Neural progenitor cell (in vitro differentiated cells): ENCODE measurements at places on chromosomes 3 and 15. TPM values are rescaled to one million over a fixed set of nuclear protein-coding genes. Genes with fewer than 3 reads are reported as not detected.

DNA sequence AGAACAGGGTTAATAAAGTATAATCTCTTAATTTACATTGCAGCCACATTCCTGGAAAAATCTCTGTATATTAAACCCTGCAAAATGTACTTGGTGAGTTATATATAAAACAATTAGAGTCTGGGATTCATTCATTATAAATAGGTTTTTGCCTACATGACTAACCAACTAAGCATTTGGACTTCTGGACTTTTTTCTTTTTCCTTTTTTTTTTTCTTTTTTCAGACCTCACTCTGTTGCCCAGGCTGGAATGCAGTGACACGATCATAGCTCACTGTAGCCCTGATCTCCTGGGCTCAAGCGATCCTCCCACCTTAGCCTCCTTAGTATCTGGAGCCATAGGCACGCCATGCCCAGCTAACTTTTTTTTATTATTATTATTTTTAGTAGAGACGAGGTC, 4.5 kb downstream of the DNAJC13 start:
- no peak for DNase-seq

The BLM gene
- total RNA-seq = 35.2 and 58.0 TPM in 2 replicates

GRCh38 chr3:71438904-71439303, 144.6 kb downstream of the FOXP1 start:
- no peak for DNase-seq

The GOLGA8H gene
- total RNA-seq = 0.06 and 0.24 TPM in 2 replicates

The MKRN2OS gene
- total RNA-seq = not detected in 2 replicates

DNA sequence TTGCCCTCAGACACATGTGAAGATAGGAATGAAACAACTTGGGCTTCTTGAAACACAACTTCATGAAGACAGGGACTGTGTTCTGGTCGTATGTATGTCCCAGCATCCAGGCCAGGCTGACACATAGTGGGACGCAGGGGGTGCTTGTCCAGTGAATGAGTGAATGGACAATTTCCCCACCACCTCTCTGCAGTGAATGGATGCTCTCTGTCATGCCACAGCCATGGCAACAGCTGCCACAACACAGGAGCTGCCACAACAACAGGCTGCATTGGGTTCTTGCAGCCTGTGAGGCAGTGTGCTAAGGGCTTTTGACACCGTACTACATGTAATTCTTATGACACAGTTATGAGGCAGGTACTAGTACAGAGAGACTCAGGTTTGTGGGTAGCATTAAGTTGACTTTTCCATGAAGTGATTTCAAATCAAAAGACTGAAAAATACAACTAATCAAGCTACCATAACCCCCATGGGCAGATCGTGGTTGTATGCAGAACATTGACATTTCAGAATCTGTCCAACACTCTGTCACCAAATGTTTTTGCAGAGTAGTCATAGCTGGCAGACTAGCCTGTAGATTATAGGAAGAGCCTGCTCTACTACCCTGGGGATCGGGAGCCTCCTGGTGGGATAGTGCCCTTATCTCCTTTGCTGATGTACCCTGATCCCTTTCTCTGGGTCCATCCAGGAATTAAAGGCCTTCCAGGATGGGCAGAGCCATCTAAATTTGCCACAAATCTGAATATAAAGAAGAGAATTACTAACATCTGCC, 40.8 kb downstream of the CLSTN2 start:
- no peak for DNase-seq

GRCh38 chr15:40293905-40294895, 11.3 kb upstream of the ANKRD63 start:
- peak; percentile 72 for DNase-seq

GRCh38 chr3:126109880-126110235, 25.9 kb upstream of the SLC41A3 start:
- no peak for DNase-seq

- DNase-seq = no peak
Measured at GRCh38 chr3:138271189-138271794, 58.4 kb downstream of the NME9 start.

DNA sequence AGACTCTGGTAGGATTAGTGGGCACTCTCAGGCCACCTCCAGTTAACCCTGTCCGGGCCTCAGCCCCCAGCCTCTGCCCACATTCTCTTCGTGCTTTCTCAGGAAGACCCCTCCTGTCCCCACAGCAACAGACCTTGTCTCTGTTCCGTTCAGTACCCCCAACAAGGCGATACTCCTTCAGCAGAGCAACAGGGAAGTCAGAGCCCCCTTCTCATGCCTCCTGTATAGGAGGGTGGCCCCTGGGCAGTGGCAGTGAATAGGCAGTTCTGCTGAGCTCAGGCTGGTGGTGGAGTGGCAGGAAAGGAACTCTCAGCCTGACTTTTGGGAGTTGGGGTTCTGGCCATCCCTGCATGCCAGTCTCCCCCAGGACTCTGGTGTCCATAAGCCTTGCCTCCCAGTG, 513 bp downstream of the SEMA3B start:
- DNase-seq = no peak

The CHDH gene
- 1.5 and 5.9 TPM in 2 replicates for total RNA-seq

- DNase-seq = no peak
Measured at GRCh38 chr15:76078285-76078877, 18.6 kb downstream of the TMEM266 start.

- DNase-seq = no peak
Measured at GRCh38 chr3:157807280-157807679, 298.9 kb downstream of the SHOX2 start.

- no peak for DNase-seq
Measured at GRCh38 chr3:58214484-58215316, 3.9 kb upstream of the DNASE1L3 start.

The ADGRG7 gene
- total RNA-seq = not detected in 2 replicates

DNA sequence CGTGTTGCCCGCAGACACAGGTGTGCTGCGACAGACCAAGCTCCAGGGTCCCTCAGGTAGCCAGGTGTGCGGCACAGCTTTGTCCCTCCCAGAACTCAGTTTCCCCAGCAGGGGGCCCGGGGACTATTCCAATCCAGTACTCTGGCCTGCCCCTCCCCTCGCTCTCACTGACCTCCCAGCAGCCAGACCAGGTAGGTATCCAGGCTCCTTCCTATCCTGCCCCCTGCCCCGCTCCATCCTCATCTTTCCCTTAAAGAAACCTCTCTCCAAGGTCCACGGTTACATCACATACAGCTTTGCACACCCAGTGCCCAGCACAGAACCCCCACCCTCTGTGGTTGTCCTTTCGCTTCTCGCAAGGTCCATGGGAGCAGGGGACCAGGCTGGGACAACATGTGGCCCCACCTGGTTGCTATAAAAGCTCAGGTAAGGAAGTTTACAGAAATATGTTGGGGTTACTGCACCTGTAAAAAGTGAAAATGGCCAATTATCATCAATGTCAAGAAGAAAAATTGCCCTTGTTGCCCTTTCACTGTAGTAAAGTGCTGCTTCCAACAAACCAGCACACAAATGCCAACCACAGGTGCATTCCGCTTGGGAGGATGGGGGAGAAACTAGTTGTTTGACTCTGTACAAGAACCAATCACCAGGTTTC, 7.3 kb upstream of the CYP11A1 start:
- no peak for DNase-seq

- no peak for DNase-seq
Measured at GRCh38 chr3:31960793-31961431, 20.1 kb downstream of the OSBPL10 start.

DNA sequence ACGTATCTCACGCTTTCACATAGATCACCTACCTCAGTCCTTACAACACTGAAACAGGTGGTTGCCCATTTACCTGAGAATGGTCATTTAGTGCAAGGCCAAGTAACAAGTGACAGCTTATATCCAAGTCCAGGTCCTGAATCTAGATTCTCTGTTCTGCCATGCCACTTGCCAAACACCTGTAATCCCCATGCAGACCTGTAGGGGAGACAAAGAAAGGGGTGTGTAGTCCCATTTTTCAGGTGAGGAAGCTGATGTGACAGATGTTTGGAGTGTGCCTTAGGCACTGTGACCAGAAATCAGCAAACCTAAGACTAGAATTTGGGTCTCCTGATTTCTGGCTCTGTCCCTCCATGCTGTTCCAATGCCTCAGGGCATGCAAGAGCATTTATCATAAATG, 12.7 kb downstream of the ZNF35 start:
- no peak for DNase-seq

The MB21D2 gene
- total RNA-seq = 11.3 and 15.1 TPM in 2 replicates

DNA sequence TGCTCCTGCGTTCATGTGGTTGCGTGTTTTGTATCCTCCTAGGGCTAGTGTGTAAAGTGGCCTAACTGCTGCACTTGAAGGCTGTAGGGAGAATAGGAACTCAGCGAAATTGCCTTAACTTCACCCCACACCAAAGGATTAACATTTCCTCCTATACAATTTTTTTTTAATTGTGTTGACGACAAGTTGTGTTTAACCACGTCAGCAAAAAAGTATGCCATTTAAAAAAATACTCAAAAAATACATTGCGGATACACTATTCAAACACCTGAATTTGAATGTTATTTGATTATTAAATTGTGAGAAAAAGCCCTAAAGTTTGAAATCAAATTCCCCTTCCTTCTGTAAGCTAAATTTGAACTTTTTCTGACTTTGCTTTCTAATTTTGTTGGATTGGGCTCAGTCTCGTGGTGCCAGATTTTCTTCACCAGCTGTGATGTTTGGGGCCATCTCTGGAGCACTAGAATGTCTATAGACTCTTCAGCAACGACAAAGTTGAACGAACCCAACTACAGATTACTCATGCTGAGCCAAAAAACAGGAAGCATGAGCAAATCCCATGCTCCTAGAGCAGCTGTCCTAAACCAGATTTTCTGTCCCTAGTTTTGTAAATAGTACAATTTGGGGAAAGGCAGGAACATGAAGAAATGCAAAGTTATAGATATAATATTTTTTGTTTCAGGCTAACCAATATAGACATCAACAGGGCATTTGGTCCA, 8.1 kb upstream of the SLC9A9 start:
- DNase-seq = no peak

GRCh38 chr15:25556136-25556535, 117.3 kb upstream of the UBE3A start:
- no peak for DNase-seq

GRCh38 chr3:138180375-138181029, 5.8 kb upstream of the DBR1 start:
- peak; percentile 23 for DNase-seq

DNA sequence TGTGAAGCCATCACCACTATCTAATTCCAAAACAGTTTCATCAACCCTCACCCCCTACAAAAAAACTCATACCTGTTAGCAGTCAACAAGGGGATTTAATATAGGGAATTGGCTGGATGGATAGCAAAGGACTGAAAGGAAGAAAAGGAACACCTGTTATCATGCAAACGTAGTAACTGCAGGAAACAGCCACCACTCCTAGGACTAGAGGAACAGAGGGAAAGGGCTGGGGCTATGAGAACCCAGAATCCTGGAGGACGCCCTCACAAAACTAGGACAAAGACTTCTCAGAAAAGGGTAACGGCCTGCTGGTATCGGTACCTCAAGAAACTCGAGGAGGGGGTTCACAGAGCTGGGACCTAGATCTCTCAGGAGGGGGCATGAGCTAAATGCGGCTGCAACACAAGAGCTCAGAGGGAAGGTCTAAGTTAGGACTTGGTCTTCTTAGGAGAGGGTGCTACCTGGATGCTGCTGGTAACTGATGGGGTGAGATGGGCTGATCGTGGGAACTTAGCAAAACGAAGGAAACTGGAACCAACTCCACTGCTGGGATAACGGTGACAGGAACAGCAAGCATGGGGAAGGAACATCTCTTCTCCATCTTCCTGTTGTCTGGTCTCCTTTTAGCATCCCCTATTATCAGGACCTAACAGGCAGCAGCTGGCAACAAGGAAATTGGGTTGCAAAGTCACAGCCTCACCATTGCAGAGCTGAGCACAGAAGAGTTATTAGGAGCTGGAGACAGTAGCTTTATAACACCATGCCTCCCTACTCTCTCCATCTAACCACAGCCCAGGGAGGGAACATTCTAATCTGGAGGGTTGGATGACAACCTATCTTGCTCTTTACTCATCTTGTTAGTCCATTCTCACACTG, 147.7 kb downstream of the UACA start:
- DNase-seq = no peak

DNA sequence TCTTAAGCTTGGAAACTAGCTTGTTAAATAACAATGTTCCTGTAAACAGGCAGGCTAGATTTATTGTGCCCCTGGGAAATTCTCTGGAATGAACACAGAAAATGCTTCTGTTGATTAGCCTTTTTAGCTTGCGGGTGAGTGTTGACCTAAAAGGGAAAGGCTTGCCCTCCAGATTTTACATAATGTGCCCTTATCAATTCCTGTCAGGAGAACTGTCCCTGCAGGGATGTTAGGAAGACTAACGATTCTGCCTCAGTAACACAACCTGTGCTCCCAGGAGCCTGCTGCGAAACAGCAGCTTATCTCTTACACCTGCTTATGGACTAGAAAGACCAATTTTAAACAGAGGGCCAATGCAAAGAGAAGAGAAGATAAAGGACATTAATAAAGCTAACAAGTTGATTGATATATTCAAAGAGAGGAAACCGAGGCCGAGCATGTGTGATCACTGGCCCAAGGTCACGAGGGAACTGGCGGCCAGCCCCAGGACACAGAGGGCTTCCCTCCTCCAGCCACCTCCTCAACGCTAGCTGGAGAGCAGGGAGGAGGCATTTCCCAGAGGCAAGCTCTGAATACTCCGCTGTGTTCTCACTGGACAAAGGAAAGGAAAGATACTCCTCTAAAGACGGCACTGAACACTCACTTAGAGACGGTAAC, 48.4 kb upstream of the TJP1 start:
- DNase-seq = peak; percentile 37

- DNase-seq = no peak
Measured at GRCh38 chr3:175518459-175518858, 659.3 kb downstream of the NAALADL2 start.

The MED12L gene
- total RNA-seq = 14.2 and 16.5 TPM in 2 replicates

GRCh38 chr3:188695241-188695640, 476.5 kb upstream of the TPRG1 start:
- DNase-seq = no peak

DNA sequence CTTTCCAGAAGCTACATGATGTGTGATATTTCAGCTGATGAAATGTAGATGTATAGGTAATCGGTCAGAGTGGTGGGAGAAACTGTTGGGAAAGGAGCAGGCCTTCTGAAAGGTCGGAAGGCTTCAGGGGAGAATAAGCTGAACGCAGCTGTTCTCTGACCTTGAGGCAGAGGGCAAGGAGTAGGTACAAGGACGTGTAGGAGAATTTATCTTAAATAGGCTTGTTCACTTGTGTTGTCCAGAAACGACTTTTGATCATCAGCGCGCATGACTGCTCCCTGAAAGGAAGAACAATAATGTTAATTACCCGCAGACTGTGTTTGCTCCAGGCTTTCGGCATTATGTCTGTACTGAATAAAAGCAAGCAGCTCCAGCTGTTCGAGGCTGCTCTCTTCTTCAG, 39.6 kb downstream of the GPR160 start:
- DNase-seq = peak; percentile 9

The CNTN6 gene
- total RNA-seq = 2.1 and 2.2 TPM in 2 replicates

DNA sequence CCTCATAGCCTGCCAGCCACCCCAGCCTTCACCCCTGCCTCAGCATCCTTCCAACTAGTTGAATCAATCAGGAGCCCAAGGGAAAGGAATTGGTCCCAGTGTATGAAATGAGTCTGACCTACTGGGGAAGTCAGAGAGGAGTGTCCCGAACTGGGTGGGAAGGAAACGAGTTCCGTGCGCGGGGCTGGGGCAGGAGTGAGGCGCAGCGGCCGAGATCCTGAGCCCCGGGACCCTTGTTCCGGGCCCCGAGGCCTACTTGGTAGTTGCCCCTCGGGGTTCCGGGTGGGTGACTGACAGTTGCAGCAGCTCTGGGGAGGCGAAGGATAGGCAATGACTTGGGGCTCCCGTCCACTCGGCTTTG, 1.1 kb upstream of the PLCL2 start:
- no peak for DNase-seq

The MESP1 gene
- total RNA-seq = 0.31 TPM in 1 of 2 replicates, not detected in the other
